ENCODE measurements at places on chromosomes 2 and 18. TPM values are rescaled to one million over a fixed set of nuclear protein-coding genes. Genes with fewer than 3 reads are reported as not detected.

DNA sequence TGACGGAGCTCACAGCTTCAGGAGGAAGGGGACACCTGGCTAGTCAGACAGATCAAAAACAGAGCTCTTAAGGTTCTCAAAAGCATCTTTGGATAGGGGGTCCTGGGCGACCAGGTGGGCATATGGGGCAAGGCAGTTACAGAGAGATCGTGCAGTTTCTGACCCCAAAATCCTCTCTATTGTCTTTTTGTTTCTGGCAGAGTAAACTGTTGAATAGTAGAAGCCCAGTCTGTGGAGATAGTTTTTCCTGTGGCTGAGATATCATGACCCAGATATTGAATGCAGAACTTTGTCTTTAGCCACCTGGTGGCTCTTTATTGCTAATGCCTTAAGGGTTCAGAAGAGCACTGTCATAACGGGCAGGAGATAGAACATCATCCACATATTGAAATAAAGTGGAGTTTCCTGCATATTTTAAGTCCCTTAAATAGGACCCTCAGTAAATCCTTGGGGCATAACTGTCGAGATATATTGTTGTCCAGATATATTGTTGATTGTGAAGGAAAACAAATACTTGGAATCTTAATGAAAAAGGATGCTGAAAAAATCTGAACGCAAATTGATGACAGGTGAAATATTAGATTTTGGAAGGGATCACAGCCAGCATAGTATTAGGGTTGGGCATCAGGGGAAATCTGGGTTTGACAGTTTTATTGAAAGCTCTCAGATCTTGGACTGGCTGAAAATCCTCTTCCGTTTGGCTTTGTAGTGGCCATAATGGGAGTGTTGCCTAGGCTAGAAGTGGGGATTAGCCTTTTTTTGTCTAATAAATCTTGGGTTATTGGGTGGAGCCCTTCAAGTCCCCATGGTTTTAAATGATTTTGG, 14.1 kb upstream of the ZDBF2 start:
- DNase-seq = no peak

DNA sequence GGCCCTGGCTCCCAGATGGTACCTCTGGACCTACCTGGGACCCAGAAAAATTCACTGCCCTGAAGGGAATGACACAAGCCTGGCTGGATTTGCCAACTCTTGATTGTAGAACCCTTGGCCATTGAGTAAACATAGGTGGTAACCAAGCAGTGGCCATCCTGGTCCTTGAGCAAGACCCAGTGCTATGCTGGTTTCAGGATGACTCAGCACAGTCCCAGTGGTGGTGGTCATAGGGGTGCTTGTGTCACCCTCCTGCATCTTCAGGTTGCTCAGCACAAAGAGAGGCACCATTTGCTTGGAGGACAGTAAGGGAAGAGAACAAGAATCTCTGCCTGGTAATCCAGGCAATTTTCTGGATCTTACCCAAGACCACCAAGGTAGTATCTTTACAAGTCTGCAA, 52.9 kb downstream of the UPP2 start:
- no peak for DNase-seq

DNA sequence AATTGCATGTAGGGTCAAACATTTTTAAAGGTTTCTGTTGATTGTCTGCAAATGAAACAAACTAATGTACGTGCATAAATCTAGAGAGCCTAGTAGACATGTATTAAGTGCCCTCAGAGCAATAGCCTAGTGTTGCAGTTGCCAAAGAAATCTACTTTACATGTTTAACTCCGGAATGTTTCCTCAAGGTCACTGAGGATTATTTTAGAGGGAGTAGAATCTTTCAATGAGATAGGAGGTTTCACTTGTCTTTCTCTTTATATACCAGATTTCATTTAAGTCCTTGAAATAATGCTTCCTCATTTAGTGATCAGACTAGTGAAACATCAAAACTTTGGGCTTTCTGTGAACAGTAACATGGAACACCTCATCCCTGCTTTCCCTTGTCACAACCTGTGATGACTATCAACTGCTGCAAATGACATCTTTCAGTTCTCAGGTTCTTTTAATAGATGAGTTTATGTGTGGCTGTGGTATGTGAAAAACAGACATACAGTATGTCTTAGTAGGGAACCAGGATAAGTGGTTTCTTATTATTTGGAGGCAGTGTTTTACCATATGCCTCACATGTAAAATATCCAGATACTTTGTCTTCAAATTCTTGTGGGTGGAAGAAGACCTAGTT, 5.5 kb downstream of the UBE2E3 start:
- DNase-seq = no peak

- DNase-seq = no peak
Measured at GRCh38 chr2:233247116-233247515, 4.4 kb upstream of the ATG16L1 start.

DNA sequence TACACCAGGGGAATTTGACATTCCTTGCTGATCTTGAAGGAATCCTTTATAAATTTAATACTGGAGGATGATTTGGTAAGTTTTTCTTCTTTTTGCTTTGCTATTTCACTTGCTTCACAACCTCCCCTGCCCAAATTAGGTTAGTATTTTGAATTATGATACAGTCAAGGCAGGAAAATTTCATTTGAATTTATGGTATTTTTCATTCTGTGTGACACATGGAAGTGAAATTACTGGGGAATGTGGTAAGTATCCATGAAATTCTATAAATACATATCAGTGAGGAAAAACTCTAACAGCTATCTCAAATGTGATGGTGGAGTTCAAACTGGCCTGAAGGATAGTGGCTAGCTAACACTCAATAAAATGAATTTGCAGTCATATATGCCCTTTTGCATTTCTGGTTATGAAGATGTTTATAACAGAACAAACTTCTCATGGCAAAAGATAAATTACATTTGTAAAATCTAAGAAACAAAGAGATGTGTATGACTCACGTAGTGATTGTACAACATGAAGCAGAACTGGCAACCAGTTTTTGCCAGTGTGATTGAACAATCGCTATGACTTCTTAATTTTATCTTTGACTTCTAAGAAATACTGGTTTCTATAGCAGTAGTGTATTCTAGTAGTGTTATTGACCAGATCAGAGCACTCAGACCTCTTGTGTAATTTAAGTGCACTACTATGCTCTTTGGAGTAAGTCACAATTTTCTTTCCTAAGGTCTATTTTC, 152.6 kb downstream of the IKZF2 start:
- DNase-seq = no peak

Gene PTH2R
- 0.18 TPM for total RNA-seq

Gene NYAP2
- not detected for total RNA-seq

Gene UGT1A5
- 4.6 TPM for total RNA-seq

Gene LBH
- total RNA-seq = 7.6 TPM

Gene MPHOSPH10
- total RNA-seq = 12.5 TPM

Gene STARD6
- total RNA-seq = not detected

Gene PTPRM
- total RNA-seq = 34.7 TPM
